Naive thymus-derived CD4-positive, alpha-beta T cell (primary cell): ENCODE measurements at places on chromosomes 2 and 18.
A peak's percentile ranks its signal among the peaks of the same experiment; 100 is the strongest.

GRCh38 chr2:34950797-34951196, 1351.7 kb upstream of the FAM98A start:
- DNase-seq: no peak

- DNase-seq: no peak
These were observed 152.8 kb upstream of the RIOK3 start for GRCh38 chr18:23300231-23300805.

- peak; percentile 25 for DNase-seq
These were observed 1.1 kb upstream of the ZBTB7C start for GRCh38 chr18:48410095-48410920.

- no peak for DNase-seq
These were observed 17.9 kb upstream of the SDC1 start for GRCh38 chr2:20242727-20243377.

- DNase-seq: no peak
These were observed 132.7 kb downstream of the KCTD1 start for GRCh38 chr18:26415631-26416030.

GRCh38 chr2:40343902-40344301, 108.0 kb downstream of the SLC8A1 start:
- DNase-seq: no peak

DNA sequence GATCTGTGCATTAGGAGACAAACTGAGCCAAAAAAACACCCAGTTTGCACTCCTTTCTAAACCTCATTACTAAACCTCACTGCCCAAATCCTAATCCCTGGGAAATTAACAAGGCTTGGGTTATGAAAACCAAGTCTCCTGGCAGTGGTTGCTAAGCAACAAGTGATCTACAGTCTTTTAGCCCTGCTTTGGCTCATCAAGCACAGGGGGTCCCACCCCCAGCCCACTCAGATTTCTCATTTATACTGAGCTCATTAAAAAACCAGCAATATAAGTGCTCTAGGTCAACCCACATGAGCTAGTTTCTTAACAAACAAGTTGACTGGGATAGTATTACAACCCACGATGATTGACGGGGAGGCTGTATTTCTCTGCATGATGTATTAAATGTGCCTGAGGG, 18.4 kb downstream of the DNER start:
- no peak for DNase-seq

DNA sequence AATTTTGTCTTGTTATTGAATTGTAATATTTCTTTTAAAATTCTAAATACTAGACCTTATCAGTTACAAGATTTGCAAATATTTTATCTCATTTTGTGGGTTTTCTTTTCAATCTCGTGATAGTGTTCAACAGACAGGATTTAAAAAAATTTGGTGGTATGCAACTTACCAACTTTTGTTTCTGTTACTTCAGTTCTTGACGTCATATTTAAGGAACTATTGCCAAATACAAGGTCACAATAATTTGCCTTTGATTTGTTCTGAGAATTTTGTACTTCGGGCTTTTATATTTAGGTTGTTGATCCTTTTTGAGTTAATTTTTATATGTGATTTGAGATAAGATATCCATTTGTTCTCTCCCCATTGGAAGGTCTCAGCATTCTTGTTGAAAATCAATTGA, 876.6 kb downstream of the DCDC2C start:
- no peak for DNase-seq

GRCh38 chr2:64177315-64177714, 33.1 kb upstream of the PELI1 start:
- no peak for DNase-seq

DNA sequence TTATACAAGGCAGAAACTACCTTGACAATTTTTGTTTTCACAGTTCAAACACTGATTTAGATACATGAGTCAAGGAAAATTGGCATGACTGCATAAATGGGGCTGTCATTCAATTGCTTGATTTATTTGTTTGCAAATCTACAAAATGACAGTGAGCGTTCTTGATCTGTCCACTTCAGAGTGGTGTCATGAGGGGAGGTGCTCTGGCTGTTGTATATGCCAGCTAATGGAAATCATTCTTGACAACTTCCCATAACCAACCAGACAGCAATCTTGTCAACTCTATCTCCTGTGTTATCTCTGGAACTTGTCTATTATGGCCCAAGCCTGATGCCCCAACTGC, 120.6 kb upstream of the UGP2 start:
- no peak for DNase-seq

- DNase-seq: no peak
These were observed 293.9 kb upstream of the SYT4 start for GRCh38 chr18:43571078-43571689.

DNA sequence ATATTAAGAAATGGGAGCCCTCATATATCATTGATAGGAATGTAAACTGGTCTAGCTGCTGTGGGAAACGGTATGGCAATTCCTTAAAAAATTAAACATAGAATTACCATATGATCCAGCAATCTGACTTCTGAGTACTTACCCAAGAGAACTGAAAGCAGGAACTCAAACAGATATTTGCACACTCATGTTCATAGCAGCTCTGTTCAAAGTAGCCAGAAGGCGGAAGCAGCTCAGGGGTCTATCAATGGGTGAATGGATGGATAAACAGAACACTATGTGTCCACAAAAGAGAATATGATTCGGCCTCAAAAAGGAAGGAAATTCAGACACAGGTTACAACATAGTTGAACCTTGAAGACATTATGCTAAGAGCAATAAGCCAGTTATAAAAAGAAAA, 135.7 kb upstream of the NDUFV2 start:
- no peak for DNase-seq

DNA sequence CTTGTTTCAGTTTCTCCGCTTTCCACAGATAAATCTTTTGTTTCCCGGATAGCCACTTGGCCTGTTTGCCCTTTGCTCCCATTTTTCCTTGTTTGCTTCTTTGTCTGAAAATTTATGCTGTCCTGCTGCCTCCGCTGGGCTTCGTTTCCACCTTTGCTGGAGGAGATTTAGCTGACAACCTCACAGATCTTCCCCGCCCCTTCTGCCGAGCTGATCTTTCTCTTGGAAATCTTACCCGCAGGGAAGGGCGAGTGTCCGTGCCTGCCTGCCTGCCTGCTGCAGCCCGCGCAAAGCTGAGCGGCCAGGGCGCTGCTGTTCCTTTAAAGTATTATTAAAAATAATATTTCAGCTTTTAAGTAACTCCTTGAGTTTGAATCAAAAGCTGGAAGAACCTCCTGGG, 1.4 kb upstream of the XRCC5 start:
- DNase-seq: no peak

DNA sequence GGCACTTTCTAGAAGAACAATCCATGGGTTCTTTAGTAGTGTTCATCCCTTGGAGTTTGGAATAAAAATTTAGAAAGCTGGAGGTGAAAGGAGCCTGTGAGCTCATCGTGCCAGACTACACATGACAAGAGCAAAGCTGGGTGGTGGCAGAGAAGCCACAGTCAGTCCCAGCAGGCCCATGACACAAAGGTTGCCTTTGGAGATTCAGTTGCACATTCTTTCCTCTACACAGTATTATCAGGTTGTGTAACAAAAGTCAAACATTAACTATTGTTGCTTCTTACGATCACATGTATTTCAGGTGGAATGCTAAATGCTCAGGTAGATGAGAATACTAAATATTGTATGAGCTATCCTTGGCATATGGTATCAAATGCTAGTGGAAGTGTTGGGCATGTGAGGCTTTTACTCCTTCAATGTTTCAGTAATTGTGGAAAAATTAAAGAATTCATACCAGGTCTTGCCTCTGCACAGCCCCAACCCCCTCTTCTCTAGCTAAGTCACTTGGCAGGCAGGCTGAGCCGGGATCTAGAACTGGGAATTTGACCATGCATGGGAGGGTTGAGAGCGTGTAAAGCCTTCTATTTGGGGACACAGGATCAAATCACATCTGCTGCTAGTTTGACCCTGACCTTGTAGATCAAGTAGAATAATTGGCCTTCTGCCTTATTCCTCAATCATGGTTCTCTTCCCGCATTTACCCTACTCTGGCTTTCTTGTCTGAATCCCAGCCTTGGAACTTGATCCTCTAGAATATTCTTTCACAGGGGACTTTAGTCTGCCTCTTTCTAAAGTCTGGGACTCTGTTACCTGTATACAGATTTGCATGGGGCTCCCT, 230.9 kb downstream of the GCA start:
- no peak for DNase-seq

- DNase-seq: no peak
These were observed 743.3 kb downstream of the SLC4A3 start for GRCh38 chr2:220370764-220371163.
